Activated CD4-positive, alpha-beta memory T cell treated with anti-CD3 and anti-CD28 coated beads, Interleukin-2, amount 10 ng/mL, durations not matched to agents 7 days and 5 days (primary cell): ENCODE measurements at places on chromosomes 11 and 22.

DNA sequence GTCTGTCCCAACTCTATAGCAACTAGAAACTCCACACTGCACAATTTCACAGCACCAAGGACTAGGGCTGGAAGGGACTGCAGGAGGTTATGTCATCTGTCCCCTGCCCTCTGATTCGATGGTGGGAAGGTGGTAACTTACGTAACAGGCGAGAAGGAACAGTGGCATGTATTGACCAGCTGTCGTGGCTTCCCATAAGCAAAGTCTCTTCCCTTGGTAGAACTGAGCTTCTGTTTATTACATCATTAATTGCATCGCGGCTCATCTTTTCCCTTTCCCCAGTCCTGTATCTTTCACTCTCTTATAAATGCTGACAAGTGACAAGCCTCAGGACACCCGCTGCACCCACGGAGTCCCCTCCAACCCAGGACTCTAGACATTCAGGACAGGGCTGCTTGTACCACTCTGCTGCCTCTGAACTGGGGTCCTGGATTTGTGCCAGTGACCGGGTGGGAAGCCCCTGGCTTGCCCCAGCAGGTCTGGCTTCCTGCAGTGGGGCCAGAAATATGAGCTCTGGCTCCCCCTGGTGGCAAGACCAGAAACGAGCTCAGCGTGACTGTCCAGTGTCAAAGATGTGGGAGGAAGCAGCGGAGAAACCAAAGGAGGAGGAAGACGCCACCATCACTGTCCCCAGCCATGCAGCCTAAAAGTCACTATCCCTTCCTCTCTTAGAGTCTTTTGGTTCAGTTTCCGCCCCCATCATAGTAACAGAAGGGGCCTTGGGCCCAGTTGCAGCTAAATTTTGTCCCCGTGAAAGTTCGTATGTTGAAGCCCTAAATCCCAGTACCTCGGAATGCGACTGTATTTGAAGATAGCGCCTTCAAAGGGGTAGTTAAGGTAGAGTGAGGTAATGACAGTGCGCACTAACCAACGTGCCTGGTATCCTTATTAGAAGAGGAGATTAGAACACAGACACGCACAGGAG is 84.5 kb downstream of the ISX start:
- H3K4me3 ChIP-seq, result no peak overlapping the region
- DNase-seq, result peak; percentile 65
- peaks cover 2% of the 10 kb centered on the region for H3K27me3 ChIP-seq
- no peaks in the 10 kb centered on the region for H3K36me3 ChIP-seq
- H3K4me1 ChIP-seq, result no peaks in the 10 kb centered on the region

GRCh38 chr22:43110444-43110926 is at the start of gene BIK:
TSS of gene BIK (plus strand) at chr22:43110750. CDS start at chr22:43124023, 13,273 bp downstream.
- peaks cover 22% of the 10 kb centered on the region for H3K27me3 ChIP-seq
- no peaks in the 10 kb centered on the region for H3K36me3 ChIP-seq
- peak; percentile 58 for DNase-seq
- no peak within 1 kb of the TSS for H3K27ac ChIP-seq
- H3K4me1 ChIP-seq, result peaks cover 9% of the 10 kb centered on the region
- peak within 1 kb of the TSS; percentile 61 for H3K4me3 ChIP-seq

- H3K4me3 ChIP-seq, result no peak within 1 kb of the TSS
- no peak within 1 kb of the TSS for H3K27ac ChIP-seq
- H3K36me3 ChIP-seq, result no peaks in the 10 kb centered on the region
- no peaks in the 10 kb centered on the region for H3K4me1 ChIP-seq
- peaks cover 11% of the 10 kb centered on the region for H3K27me3 ChIP-seq
Measured at GRCh38 chr11:7088921-7089320, at the start of gene RBMXL2. TSS of gene RBMXL2 (plus strand) at chr11:7088998. CDS start at chr11:7089121, 123 bp downstream.

- peak; percentile 64 for DNase-seq
- H3K4me1 ChIP-seq, result peaks cover 13% of the 10 kb centered on the region
- H3K27ac ChIP-seq, result no peak overlapping the region
- H3K27me3 ChIP-seq, result peaks cover 35% of the 10 kb centered on the region
- H3K4me3 ChIP-seq, result no peak overlapping the region
- H3K36me3 ChIP-seq, result no peaks in the 10 kb centered on the region
Measured at GRCh38 chr11:62340269-62340901, 3.1 kb downstream of the ASRGL1 start.

GRCh38 chr11:77851503-77851902 is 30.6 kb downstream of the AAMDC start:
- H3K36me3 ChIP-seq, result peaks cover 48% of the 10 kb centered on the region
- H3K27ac ChIP-seq, result no peak overlapping the region
- no peak for DNase-seq

DNA sequence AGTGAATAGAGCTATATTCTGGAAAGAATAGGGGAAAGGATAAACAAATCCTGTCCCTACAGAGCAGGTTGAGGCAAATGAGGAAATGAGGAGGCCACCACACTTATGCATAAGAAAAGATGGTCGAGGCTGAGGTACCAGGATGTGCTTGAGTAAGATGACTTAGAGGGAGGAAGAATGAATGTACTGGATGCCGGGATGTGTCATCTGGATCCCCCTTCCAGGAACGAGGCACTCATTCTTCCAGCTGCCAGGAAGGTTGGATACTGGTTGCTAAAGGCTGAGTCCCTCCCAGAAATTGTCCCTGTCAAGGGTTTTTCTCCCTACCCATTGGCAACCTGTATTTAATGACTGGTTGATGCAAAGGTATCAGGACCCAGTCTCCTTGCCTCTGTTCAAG is 31.1 kb upstream of the SYT9 start:
- H3K4me1 ChIP-seq, result no peaks in the 10 kb centered on the region
- H3K4me3 ChIP-seq, result no peak overlapping the region
- H3K27ac ChIP-seq, result no peak overlapping the region
- no peak for DNase-seq

DNA sequence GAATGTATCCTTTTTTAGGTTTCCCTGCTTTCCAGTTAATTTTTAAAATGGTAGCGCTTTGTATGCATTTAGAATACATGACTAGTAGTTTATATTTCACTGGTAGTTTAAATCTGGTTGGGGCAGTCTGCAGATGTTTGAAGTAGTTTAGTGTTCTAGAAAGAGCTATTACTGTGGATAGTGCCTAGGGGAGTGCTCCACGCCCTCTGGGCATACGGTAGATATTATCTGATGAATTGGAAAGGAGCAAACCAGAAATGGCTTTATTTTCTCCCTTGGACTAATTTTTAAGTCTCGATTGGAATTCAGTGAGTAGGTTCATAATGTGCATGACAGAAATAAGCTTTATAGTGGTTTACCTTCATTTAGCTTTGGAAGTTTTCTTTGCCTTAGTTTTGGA is 86.4 kb upstream of the BIRC3 start:
- no peak for DNase-seq
- H3K4me1 ChIP-seq, result no peaks in the 10 kb centered on the region
- no peaks in the 10 kb centered on the region for H3K36me3 ChIP-seq
- peaks cover 24% of the 10 kb centered on the region for H3K27me3 ChIP-seq
- no peak overlapping the region for H3K4me3 ChIP-seq

DNA sequence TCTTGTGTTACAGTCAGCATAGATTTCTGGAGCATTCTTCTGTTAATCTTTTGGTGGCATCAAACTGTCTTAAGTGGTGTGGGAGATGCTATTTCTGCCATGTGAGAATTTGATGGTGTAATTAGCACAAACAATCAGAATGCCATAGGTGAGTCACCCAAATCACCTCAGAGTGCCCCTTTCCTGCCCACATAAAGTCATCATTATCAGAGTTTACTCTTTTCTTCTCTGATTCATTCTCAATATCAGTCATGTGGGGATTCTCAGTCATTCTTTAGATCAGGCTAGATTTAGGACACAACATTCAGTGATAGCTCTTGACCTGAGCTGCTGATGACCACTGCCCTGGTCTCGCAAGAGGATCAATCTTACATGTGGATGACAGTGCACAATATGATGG is 23.7 kb upstream of the MS4A6A start:
- no peak overlapping the region for H3K27ac ChIP-seq
- DNase-seq, result no peak
- peaks cover 6% of the 10 kb centered on the region for H3K27me3 ChIP-seq
- H3K4me1 ChIP-seq, result no peaks in the 10 kb centered on the region
- H3K36me3 ChIP-seq, result no peaks in the 10 kb centered on the region
- H3K4me3 ChIP-seq, result no peak overlapping the region

- H3K4me1 ChIP-seq, result peaks cover 34% of the 10 kb centered on the region
- H3K36me3 ChIP-seq, result peaks cover 3% of the 10 kb centered on the region
- DNase-seq, result no peak
- no peaks in the 10 kb centered on the region for H3K27me3 ChIP-seq
- H3K27ac ChIP-seq, result peak overlapping the region; percentile 64
Measured at GRCh38 chr11:63939397-63939891, 642 bp downstream of the NAA40 start.

DNA sequence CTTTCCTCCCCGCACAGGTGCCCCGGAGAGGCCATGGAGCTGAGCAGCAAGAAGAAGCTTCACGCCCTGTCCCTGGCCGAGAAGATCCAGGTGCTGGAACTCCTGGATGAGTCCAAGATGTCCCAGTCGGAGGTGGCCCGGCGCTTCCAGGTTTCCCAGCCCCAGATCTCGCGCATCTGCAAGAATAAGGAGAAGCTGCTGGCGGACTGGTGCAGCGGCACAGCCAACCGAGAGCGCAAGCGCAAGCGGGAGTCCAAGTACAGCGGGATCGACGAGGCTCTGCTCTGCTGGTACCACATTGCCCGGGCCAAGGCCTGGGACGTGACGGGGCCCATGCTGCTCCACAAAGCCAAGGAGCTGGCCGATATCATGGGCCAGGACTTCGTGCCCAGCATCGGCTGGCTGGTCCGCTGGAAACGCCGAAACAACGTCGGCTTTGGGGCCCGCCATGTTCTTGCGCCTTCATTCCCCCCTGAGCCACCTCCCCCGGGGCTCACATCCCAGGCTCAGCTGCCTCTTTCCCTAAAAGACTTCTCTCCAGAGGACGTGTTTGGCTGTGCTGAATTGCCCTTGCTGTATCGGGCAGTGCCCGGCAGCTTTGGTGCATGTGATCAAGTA is 1.3 kb downstream of the TIGD3 start:
- H3K27me3 ChIP-seq, result peaks cover 8% of the 10 kb centered on the region
- H3K4me3 ChIP-seq, result peak overlapping the region; percentile 83
- H3K27ac ChIP-seq, result no peak overlapping the region
- H3K4me1 ChIP-seq, result peaks cover 17% of the 10 kb centered on the region
- DNase-seq, result no peak

DNA sequence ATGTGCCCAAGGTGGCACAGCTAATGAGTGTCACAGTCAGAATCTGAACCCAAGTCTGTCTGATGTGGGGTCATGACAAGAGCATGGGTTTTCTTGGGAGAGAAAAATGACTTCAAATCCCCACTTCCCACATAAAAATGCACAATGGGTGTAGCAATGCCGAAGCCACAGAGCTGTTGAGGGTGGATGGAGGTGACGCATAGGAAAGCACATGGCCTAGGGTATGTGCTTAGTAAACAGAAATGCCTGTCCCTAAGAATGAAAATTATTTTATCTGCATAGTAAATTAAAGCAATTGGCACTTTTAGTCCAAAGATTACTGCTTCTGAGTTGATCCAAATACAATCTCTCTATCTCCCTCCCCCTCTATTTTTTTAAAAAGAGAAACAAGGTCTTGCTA is 10.9 kb downstream of the MICAL3 start:
- H3K27me3 ChIP-seq, result peaks cover 4% of the 10 kb centered on the region
- H3K4me3 ChIP-seq, result no peak overlapping the region
- no peaks in the 10 kb centered on the region for H3K4me1 ChIP-seq

GRCh38 chr11:115391598-115391997 is 112.6 kb downstream of the CADM1 start:
- no peak for DNase-seq
- no peaks in the 10 kb centered on the region for H3K36me3 ChIP-seq
- peaks cover 3% of the 10 kb centered on the region for H3K27me3 ChIP-seq
- no peak overlapping the region for H3K27ac ChIP-seq
- no peak overlapping the region for H3K4me3 ChIP-seq

DNA sequence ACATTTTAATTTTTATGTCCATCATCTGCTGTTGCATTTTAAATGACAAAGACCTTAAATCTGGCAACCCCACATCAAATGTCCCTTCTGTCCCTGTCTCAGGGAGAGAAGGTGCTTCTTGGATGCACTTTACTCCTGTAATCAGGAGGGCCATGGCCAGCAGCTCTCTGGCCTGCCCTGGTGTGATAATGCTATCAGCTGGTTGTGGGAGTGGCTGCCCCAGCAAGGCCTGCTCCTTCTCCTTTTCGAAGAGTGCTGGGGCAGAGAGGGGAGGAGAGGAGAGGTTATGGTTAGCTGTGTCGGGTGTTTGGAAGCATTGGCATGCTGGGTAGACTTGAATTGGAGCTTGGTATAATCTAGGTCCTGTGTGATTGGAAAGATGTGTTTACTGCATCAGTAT is 12.8 kb downstream of the TNRC6B start:
- no peak for DNase-seq
- H3K27me3 ChIP-seq, result no peaks in the 10 kb centered on the region
- H3K36me3 ChIP-seq, result peaks cover 16% of the 10 kb centered on the region
- H3K4me3 ChIP-seq, result no peak overlapping the region

GRCh38 chr11:44398266-44399030 is 88.5 kb upstream of the ALX4 start:
- no peak overlapping the region for H3K27ac ChIP-seq
- peaks cover 20% of the 10 kb centered on the region for H3K27me3 ChIP-seq
- no peaks in the 10 kb centered on the region for H3K4me1 ChIP-seq

DNA sequence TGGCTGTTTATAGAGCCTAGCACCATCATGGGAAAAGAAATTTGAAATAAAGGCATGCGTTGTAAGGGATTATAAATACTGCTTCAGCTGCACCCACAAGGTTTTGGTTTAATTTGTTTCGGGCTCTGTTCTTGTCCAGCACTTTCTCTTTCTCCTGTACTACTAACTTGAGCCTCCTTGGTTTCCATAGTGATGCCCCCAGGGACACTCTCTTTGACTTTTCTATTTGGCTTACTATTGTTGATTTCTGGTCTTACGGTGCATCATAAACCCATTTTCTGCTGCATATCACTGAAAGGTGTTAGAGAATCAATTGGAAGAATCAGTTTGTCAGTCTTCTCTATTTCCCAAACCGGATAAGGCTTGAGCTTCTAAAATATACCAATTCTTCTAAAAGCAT is 1674.3 kb upstream of the RAG2 start:
- no peak overlapping the region for H3K27ac ChIP-seq
- no peaks in the 10 kb centered on the region for H3K36me3 ChIP-seq
- H3K27me3 ChIP-seq, result no peaks in the 10 kb centered on the region

DNA sequence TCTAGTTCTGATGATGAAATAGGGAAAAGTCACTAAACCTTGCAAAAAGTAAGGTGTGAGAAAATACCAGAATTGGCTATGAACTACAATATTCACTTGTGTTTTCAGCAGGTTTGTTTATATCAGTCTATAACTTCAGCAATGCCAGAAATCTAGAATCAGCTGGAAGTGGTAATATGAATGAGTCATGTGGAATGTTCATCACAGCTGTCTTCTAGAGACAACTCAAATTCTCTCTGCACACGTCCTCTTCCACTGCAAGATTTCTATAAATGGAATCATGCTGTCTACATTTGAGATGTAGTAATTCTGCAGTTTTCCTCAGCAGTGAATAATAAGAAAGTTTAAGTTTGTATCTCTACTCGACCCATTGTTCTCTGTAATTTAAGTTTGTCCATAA is 89.9 kb downstream of the OR4A15 start:
- H3K4me1 ChIP-seq, result no peaks in the 10 kb centered on the region
- no peak for DNase-seq
- H3K27ac ChIP-seq, result no peak overlapping the region
- H3K4me3 ChIP-seq, result no peak overlapping the region
- no peaks in the 10 kb centered on the region for H3K27me3 ChIP-seq

GRCh38 chr11:74676596-74676995 is 54.6 kb downstream of the CHRDL2 start:
- H3K4me3 ChIP-seq, result no peak overlapping the region
- DNase-seq, result peak; percentile 2
- no peaks in the 10 kb centered on the region for H3K27me3 ChIP-seq
- H3K27ac ChIP-seq, result no peak overlapping the region
- H3K36me3 ChIP-seq, result no peaks in the 10 kb centered on the region
